Activated naive CD8-positive, alpha-beta T cell treated with anti-CD3 and anti-CD28 coated beads, Interleukin-2, amount 10 ng/mL, durations not matched to agents 7 days and 5 days (primary cell): ENCODE measurements at places on chromosomes 5 and 9. TPM values are rescaled to one million over a fixed set of nuclear protein-coding genes. Genes with fewer than 3 reads are reported as not detected.

DNA sequence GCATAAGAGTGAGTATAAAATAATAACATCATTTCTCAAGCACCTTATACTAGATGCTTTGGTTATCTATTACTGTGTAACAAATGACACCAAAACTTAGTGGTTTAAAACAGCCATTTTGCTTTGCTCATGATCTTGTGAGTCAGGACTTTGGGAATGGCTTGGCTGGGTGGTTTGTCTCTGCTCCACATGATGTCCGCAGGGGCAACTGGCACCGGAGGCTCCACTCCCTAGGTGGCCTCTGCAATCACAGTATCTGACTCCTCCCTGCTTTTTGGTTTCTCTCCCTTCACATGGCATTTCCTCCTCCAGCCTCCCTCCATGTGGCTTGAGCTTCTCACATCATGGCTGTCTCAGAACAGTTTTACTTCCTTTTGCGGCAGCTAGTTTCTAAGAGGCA is 259.5 kb downstream of the GAS1 start:
- H3K27ac ChIP-seq, result no peak overlapping the region
- no peaks in the 10 kb centered on the region for H3K4me1 ChIP-seq
- no peak for DNase-seq
- H3K36me3 ChIP-seq, result no peaks in the 10 kb centered on the region
- peaks cover 5% of the 10 kb centered on the region for H3K27me3 ChIP-seq

The MRPS30 gene
- 42.1 TPM for total RNA-seq

DNA sequence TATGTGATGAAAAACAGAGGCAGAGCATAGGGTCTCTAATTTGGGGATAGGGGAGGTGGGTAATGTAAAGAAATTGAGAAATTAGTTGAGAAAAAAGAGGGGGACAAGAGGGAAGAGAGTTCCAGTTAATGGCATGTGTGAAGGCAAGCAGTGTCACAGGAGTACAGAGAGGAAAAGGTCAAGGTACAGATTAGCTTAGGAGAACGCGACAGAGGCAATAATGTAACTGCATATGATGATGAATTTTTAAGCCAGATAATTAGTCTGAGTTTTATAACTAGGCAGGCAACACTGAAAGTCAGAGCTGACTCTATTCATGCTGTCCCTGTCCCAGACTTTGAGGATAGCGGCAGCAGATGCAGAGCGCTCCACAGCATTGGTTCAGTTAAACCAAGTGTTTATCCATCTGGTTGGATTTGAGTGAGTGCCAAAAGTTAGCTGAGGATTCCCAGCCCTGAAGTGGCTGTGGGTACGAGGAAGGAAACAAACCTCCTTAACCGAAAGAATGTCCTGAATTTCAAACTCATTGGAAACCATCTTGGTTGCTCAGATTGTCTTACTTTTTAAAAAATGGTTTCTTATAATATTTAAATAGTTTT is 315.2 kb downstream of the ARHGAP26 start:
- no peak overlapping the region for H3K27ac ChIP-seq
- H3K4me3 ChIP-seq, result no peak overlapping the region
- peaks cover 10% of the 10 kb centered on the region for H3K36me3 ChIP-seq
- DNase-seq, result no peak
- H3K4me1 ChIP-seq, result no peaks in the 10 kb centered on the region

- H3K36me3 ChIP-seq, result peaks cover 6% of the 10 kb centered on the region
- H3K4me3 ChIP-seq, result no peak overlapping the region
- no peak overlapping the region for H3K27ac ChIP-seq
- H3K4me1 ChIP-seq, result peaks cover 3% of the 10 kb centered on the region
These were observed 13.4 kb downstream of the IPPK start for GRCh38 chr9:92656537-92656925.

GRCh38 chr5:59769832-59770231 is 123.7 kb downstream of the PDE4D start:
- no peak overlapping the region for H3K27ac ChIP-seq
- no peak for DNase-seq
- peaks cover 2% of the 10 kb centered on the region for H3K4me1 ChIP-seq
- no peak overlapping the region for H3K4me3 ChIP-seq

The GRM6 gene
- total RNA-seq, result not detected

The NUTM2G gene
- not detected for total RNA-seq

DNA sequence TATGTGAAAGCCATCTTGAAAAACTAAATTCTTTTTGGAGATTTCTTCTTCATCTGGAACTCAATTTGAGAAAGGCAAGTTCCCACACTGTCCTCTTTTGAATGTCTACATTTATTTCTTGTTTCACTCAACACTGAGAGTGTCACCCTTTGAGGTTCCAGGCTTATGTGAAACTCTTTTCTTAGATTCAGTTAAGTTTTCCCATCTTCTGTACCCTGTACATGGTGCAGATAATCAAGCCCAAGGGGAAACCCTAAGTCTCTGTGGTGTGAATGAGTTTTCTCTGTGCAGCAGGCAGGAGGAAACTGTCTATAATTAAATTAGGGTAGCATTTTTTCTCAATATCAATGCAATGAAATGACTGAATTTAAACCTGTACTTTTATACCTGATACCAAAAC is 72.3 kb upstream of the PRLR start:
- H3K27me3 ChIP-seq, result peaks cover 2% of the 10 kb centered on the region
- no peak for DNase-seq
- no peaks in the 10 kb centered on the region for H3K4me1 ChIP-seq
- no peak overlapping the region for H3K27ac ChIP-seq

GRCh38 chr5:128305341-128305740 is 221.8 kb downstream of the SLC12A2 start:
- no peak overlapping the region for H3K4me3 ChIP-seq
- H3K27ac ChIP-seq, result no peak overlapping the region
- H3K36me3 ChIP-seq, result no peaks in the 10 kb centered on the region
- no peak for DNase-seq
- H3K27me3 ChIP-seq, result no peaks in the 10 kb centered on the region

- no peak for DNase-seq
- H3K36me3 ChIP-seq, result no peaks in the 10 kb centered on the region
- H3K4me3 ChIP-seq, result no peak overlapping the region
- H3K27ac ChIP-seq, result no peak overlapping the region
These were observed 330.8 kb downstream of the DTWD2 start for GRCh38 chr5:118657576-118657975.

- no peaks in the 10 kb centered on the region for H3K27me3 ChIP-seq
- H3K4me3 ChIP-seq, result peak overlapping the region; percentile 41
- peaks cover 39% of the 10 kb centered on the region for H3K4me1 ChIP-seq
- no peak for DNase-seq
These were observed 23.9 kb downstream of the B4GALT1 start for GRCh38 chr9:33143241-33143661.

DNA sequence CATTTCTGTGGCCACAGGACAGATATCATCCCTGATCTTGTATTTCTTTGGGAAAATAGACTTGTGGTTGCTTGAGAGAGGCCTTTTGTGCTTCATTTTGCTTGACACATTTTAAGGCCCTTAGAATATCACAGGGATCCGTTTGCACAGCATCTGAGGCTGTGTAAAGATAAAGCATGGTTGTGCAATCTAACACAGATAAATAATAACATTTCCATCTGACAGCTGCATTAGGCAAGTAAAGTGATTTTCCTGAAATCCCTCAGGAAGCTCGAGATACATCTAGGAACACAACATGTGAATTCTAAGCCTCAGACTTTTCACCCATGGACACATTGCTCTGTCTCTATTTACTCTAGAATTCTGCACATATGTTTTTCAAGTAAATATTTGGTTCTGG is 212.8 kb upstream of the ADAMTSL1 start:
- no peaks in the 10 kb centered on the region for H3K4me1 ChIP-seq
- no peaks in the 10 kb centered on the region for H3K36me3 ChIP-seq
- no peak overlapping the region for H3K27ac ChIP-seq
- no peak for DNase-seq
- H3K27me3 ChIP-seq, result no peaks in the 10 kb centered on the region

The LRRC70 gene
- total RNA-seq, result 0.71 TPM

GRCh38 chr5:93995126-93995621 is 253.8 kb upstream of the POU5F2 start:
- H3K4me1 ChIP-seq, result peaks cover 3% of the 10 kb centered on the region
- no peak overlapping the region for H3K4me3 ChIP-seq
- H3K27ac ChIP-seq, result no peak overlapping the region
- DNase-seq, result no peak

DNA sequence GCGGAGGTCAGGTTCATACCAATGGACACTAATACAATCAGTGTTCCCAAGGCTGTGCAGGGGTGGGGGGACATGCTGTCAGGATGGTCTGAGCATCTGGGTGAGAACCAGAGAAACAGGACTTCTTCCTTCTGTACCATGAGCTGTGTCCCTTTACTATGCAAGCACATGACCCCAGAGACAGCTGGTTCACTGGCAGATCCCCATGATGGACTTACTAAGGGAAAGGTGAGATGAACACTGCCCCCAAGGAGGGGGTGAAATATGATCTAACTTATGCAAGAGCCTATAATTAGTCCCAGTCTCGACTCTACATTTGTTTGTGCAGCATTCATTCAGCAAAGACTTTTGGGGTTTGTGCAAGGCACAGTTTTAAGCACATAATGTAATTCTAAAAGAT is 91.4 kb downstream of the LIFR start:
- no peak overlapping the region for H3K4me3 ChIP-seq
- no peak for DNase-seq
- H3K36me3 ChIP-seq, result no peaks in the 10 kb centered on the region
- no peak overlapping the region for H3K27ac ChIP-seq

DNA sequence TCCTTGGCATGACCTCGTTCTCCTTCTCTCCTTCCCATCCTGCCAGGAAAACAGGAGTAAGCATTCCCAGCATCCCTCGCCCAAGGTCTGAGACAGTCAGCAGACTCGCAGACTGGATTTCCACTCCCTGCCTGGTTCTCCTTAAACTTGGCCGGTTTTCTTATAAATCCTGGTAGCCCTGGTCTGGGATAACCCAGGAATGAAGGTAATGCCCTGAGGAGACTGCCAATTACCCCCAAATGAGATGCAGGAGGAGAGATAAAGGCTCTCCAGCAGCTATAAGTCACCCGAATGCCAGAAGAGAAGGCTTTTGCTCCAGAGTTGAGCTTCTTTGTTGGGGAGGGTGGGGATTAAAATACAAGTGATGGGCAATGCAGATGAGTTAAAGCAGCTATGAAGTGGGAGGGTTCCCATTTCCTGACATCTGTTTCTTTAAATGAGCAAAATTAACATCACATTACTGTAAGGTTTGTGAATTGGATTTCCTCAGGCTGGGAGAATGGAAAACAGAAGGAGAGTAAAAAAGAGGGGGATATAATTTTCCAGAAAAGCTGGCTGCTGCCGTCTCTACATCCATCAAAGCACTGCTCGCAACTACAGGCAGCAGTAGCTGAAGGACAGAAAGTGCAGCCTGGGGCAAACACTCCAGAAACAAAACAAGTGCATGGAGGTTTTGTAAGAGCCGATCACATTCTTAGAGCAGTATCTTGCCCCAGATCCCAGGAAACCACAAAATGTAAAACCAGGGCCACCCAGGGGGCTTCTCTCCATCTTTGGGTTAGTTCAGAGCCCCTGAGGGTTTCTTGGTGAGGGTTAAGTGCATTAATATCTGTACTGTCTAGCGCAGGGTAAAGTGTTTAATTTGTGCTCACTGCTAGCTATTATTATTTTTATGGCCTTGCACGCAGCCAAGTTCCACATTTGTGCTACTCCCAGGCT is 177.6 kb upstream of the PANK3 start:
- H3K4me1 ChIP-seq, result no peaks in the 10 kb centered on the region
- peaks cover under 1% of the 10 kb centered on the region for H3K27me3 ChIP-seq
- DNase-seq, result no peak

DNA sequence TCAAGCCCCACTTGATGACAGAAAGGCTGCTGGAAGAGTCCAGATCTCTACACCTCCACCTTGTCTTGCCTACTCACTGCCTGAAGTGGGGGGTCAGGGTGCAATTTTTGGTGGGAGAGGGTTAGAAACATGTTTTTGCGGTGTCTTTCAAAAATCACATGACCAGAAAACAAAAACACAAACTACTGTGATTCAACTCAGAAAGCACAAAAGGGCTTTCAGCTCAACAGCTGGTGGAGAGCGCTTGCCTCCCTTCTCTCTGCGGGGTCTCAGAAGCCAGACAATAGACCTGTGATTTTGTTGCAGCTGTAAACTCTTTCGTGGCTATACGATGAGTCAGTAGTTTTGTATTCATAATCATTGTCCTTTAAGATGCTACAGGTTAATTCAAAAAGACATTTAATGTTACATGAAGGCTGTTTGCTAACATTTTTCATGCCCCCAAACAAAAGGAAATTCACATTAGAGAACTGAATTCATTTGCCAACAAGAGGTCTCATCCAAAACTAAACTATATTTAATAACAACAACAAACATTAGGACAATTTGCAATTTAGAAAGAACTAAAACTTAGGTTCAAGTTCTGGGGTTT is 172.6 kb upstream of the RAI14 start:
- no peak for DNase-seq
- no peak overlapping the region for H3K27ac ChIP-seq
- H3K4me3 ChIP-seq, result no peak overlapping the region
- no peaks in the 10 kb centered on the region for H3K36me3 ChIP-seq
- peaks cover 34% of the 10 kb centered on the region for H3K27me3 ChIP-seq

The THBS4 gene
- 0.57 TPM for total RNA-seq

DNA sequence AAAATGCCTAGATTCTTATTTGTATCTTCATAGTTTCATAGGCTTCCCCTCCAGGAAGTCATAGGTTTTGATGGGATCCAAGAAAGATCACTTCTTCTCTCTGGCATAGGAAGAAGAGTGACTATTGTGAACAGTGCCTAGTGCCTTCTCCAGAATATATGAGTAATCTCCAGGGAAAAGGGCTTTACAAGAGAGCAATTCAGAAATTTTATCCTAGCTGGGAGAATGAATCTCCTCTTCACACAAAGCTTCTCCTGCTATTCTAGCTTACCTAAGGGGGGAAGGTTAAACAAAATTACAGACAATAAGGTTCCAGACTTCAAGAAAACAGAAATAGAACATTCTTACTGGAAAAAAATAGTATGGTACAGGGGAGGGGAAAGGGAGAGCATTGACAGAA is 1193.3 kb upstream of the CDH6 start:
- no peaks in the 10 kb centered on the region for H3K27me3 ChIP-seq
- no peak overlapping the region for H3K27ac ChIP-seq
- no peaks in the 10 kb centered on the region for H3K36me3 ChIP-seq
- DNase-seq, result no peak

- no peak overlapping the region for H3K27ac ChIP-seq
- H3K4me3 ChIP-seq, result no peak overlapping the region
- no peak for DNase-seq
- no peaks in the 10 kb centered on the region for H3K36me3 ChIP-seq
These were observed 34.8 kb downstream of the SNX24 start for GRCh38 chr5:122880170-122880689.

The FCN1 gene
- total RNA-seq, result 2.3 TPM
